Central memory CD8-positive, alpha-beta T cell (primary cell): ENCODE measurements at places on chromosomes 4 and X.

GRCh38 chrX:13022926-13023325 is 21.5 kb downstream of the FAM9C start:
- no peak for DNase-seq

- DNase-seq: no peak
Observed at GRCh38 chr4:74385386-74385785, 20.4 kb downstream of the EREG start.

DNA sequence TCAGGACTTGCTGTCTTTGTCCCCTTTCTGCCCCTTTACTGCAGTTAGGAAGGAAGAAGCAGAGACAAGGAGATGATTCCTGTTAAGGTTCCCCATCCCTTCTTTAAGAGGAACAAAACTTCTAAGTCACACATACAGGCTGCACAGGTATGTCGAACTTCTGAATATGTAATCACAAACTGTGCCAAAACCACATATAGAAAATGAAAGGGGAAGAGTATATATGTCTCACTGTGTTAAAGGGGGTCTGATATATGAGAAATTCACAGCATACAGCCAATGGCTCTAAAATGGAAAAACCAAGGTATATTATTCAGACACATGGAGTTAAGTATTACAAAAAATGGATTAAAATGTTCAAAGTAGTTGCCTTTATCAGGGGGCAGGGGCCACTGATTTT is 11.7 kb downstream of the CFAP97 start:
- DNase-seq: no peak

DNA sequence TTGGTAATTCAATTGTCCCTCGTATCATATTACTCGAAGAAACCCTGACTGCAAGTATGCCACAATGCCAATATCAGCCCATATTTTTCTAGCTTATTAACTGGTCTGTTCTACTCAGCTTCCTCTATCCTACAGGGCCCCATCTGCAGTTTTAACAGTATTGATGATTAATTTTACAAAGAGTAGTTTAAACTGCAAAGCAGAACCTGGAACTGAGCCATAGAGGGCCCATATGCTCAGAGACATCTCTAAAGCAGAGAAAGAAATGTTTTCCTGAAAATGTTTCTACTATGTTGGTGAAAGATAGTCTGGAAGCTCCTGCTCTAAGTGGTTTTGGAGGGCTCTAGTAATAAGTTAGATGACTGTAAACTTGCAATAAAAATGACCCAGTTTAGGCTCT is 259.4 kb upstream of the CENPE start:
- DNase-seq: no peak

- DNase-seq: peak; percentile 15
Observed at GRCh38 chrX:104922206-104922621, 298.3 kb downstream of the TEX13A start.

DNA sequence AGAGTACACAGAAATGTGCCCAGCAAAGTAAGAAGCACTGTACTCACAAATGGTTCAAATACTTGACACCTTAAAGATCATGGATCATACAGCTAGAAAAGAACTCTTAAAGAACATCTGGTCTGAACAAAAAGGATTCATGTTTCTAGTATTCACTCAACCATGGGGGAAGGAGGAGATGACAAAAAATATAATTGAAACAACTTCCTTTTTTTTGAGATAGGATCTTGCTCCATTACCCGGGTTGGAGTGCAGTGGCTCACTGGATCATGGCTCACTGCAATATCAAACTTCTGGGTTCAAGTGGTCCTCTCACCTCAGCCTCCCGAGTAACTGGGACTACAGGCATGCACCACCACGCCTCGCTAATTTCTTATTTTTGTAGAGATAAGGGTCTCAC is 6.0 kb downstream of the DHX15 start:
- no peak for DNase-seq

- no peak for DNase-seq
Observed at GRCh38 chr4:182770996-182771514, 146.1 kb downstream of the DCTD start.

- no peak for DNase-seq
Observed at GRCh38 chr4:61824454-61824853, 624.3 kb downstream of the ADGRL3 start.
